ENCODE measurements at places on chromosomes 5 and 9.

DNA sequence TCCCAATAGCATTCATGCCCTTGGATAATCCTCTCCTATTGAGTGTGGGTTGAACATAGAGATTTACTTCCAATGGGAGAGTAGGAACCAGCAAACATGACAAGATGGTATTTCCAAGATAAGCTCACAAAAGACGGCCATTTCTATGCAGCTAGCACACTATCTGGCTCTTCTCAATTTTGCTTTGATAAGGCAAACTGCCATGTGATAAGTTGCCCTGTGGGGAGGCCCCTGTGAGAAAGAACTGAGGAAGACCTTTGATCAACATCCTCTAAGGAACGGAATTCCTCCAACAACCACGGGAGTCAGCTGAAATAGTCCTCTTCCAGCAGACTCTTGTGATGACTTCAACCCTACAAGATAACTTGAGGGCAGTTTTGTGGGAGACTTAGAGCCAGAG, 211.9 kb upstream of the TRPM3 start:
- no peak for DNase-seq

GRCh38 chr5:157108976-157109375, at the start of gene HAVCR2:
TSS of gene HAVCR2 (minus strand) at chr5:157109044. CDS start at chr5:157108983, 61 bp downstream.
- DNase-seq, result peak; percentile 17

DNA sequence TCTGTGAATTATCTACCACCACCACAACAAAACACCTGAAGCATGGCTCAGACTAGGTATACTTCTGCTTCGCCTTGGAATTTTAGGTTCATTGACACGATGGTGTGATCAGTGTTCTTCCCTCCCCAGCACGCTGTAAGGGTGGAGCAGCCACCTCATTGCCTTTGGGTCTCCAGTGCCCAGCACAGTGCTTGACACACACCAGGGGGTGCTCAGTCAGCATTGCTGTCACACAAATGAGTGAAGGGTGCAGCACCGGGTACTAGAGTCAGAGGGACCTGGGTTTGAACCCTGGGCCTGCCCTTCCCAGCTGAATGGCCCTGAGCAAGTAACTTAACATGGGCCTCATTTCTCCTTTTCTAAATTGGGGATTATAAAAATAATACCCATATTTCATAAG, 9.9 kb upstream of the ANGPTL2 start:
- DNase-seq, result no peak

- no peak for DNase-seq
Measured at GRCh38 chr5:145536133-145536532, 299.0 kb downstream of the PRELID2 start.

DNA sequence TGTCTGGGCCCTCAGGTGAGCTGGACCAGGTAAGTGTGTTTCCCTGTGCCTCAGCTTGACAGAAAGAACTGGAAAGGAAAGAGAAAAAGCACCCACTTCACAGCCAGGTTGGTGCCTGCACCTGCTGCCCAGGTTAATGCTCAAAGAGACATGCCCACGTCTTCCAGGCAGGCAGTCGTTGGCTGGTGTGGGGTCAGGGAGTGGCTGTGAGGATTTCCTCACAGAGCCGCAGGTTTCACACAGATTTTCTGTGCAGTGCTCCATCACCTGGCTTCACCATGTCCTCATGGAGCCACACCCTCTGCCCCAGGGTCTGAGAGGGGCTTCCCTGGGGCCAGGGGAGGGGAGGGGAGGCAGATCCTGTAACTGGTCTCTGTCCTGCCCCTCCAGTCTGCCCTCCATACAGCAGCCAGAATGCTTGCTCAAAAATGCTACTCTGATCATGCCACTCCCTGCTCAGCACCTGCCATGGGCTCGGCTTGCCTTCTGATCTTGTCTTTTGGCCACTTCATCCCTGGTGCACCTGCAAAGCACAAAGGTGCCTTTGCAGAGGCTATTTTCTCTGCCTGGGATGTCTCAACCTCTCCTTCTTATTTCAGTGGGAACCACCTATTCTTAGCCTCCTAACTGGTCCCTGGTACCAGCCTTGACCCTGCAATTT, 82.5 kb upstream of the UBTD2 start:
- DNase-seq, result no peak

GRCh38 chr9:129178568-129179382, 714 bp upstream of the IER5L start:
- no peak for DNase-seq

GRCh38 chr9:81874250-81874649, 54.0 kb upstream of the SPATA31D4 start:
- DNase-seq, result no peak

DNA sequence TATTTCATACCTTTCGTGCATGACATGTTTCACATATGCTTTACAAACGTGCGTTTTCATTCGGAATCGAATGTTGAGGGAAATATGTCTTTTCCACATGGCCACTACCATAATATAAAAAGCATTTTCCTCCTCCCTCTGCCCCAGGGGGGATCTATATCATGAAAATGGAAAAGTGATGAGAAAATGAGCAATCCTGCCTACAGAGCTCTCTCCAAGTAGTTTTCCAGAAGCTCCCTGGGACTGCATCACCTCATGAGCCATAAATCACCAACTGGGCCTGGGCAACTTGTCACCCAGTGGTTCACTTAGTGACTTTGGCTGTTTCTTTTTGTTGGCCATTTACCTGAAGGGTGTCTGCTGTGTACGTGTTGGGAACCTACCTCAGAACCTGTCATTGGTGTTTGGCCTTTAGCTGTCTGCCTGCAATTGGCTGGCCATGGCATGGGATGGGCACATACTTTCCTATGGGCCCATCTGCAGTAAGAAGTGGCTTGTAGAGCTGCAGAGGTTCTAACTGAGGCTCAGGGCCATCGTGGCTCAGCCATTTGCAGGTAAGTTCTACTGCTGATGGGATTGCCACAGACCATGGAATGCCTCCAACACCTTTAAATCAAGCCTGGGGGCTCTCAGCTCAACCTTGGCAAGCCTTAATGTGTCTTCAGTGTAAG, 9.5 kb upstream of the TIFAB start:
- no peak for DNase-seq

GRCh38 chr5:2021484-2022176, 138.9 kb upstream of the IRX4 start:
- DNase-seq, result no peak

DNA sequence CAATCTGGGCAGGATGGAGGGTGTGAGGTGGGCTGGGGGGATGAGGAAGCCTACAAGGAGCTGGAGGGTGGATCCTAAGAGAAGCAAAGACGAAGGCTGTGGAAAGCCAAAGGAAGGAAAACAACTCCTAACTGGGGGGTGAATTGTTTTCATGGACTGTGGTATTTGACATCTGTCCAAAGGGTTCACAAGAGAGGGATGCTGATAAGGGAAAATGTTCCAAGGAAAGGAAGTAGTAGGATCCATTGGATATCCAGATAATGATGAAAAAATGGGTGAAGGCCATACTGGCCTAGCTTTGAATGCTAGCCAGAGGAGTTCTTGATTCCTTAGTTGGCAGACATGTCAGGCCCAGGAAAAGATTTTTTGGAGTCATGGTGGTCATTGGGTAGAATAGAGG, 51.8 kb upstream of the FOXI1 start:
- no peak for DNase-seq

DNA sequence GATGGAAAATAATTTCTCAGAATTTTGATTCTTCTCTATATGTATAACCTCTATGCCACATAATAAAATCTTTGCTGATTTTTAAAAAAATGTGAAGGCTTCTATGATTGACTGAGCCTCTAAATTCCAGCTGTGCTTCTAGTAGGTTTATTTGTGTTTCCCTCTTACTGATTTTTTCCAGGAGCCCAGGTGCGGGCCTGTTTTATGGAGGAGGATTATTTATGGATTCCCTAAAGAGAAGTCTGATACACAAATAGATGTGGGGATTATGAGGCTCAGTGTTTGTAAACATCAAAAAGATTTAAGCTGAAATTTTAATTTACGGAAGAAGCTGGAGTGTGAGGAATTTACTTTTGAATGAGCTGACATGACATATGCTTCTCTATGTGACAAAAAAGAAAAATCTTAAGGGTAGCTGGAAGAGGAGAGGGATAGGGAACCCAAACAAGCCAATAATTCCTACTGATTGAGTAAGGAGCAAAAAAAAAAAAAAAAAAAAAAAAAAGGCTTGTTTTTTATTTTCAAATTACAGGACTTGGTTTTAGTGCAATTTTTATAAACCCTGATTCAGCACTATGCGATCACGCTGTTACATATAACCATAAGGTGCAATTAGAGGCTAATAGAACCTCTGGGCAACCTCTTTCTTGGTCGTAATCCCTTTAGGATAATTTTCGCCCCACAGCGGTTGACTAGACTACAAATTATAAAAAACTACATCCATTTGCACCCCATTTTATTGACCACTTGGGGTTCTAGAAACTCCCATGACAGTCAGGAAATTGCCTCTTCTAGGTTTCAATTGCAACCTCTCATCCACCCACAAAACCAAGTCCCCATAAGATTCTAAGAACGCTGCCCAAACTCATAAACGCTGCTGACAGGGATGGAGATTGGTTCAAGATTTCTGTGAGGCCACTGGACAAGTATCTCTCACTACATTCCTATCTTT, 44.4 kb upstream of the RAI14 start:
- no peak for DNase-seq

DNA sequence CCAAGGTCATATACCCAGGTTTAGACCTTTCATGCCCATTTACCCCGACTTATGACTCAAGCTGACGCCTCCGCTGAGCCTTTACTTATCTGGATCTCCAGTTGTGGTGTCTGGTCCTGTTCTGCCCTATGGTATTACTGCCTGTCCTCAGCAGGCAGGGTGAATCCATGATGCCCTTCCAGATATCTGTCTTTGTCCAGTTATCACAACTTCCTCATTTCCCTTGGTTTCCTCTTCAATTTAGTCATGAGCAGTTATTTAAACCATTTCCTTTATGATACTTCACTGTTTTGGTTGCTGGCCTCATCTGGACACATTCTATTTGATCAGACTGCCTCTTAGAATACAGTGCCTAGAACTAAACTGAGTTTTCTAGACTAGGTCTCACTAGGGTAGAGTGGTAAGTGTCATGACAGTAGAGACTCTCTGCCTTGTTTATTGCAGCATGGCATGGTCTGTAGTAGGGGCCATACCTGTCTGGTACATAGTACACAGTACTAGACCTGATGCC, 93.3 kb downstream of the MELK start:
- DNase-seq, result no peak

DNA sequence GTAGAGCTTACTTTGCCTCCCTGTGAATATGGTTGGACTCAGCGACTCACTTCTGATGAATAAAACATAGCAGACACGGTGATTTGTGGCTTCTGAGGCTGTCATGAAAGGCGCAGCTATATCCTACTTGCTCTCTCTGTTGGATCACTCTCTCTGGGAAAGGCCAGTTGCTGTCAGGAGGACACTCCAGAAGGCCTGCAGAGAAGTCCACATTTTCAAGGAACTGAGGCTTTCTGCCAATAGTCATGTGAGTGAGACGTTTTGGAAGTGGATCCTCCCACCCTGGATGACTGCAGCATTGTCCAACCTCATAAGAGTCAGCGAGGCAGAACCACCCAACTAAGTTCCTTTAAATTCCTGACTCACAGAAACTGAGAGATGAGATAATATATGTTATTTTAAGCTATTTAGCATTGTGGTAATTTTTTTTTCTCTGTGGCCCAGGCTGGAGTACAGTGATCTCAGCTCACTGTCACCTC, 156.0 kb upstream of the MAST4 start:
- DNase-seq, result no peak

GRCh38 chr9:34830068-34830467, 120.1 kb upstream of the CCL21 start:
- DNase-seq, result no peak

GRCh38 chr5:30112867-30113266, 1080.6 kb upstream of the CDH6 start:
- DNase-seq, result no peak

DNA sequence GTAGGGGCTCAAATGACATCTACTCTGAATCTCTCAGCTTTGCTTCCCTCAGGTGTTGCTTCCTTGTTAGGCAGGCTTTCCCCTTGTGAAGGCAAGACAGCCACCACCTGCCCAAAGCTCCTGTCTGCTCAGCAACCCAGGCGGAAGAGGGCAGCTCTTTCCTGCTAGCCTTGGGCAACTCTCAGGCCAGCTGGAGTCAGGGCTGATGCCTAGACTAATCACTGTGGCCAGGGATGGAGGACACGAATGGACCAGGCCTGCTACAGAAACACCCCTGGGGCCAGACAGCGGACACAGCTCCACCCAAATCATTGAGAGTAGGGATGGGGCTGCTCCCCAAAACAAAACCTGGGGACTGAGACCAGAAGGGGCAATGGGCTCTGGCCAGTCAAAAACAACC, 138.0 kb downstream of the MTX3 start:
- DNase-seq, result no peak

GRCh38 chr5:80181618-80182211, 74.1 kb downstream of the SERINC5 start:
- DNase-seq, result no peak

DNA sequence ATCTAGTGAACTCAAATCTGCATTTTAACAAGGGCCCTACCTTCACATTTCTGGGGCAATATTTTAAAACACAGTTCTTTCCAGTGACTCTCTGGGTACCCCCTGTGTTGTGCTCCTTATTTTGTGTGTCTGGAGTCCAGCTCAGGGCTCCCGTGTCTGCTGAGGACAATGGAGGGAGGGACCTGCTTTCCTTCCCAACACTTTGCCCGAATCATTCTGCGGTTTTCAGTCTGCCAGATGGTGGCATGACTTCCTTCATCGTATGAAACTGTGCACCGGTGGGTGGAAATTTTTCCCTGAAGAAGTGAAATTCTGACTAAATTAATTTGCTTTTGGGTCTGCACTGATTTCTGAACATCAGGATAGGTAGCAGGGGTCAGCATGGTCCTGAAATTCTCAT, 153.6 kb upstream of the CD180 start:
- no peak for DNase-seq

DNA sequence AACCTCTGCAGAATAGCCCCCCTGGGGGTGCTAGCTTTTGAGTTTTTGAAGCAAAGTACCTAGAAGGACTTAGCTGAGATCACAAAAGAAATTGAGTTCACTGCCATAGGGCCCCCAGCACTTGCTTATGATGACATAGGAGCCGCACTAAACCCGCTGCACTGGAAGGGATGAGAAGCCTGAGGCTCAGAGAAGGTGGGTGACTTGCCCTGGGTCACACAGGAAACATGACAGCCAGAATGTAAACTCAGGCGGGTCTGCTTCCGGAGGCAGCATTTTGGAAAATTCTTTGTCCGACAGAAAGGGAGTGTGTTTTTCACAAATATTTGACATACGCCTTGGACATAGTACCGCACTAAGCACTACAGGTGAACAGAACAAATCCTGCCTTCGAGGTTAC, 8.4 kb upstream of the TOR1B start:
- no peak for DNase-seq

- no peak for DNase-seq
Measured at GRCh38 chr9:27353474-27354229, 56.7 kb upstream of the EQTN start.

GRCh38 chr5:75758116-75758515, 40.9 kb upstream of the POC5 start:
- no peak for DNase-seq

GRCh38 chr5:2111569-2112105, 228.9 kb upstream of the IRX4 start:
- no peak for DNase-seq

- no peak for DNase-seq
Measured at GRCh38 chr9:84856181-84856632, 186.7 kb downstream of the NTRK2 start.

GRCh38 chr9:93520523-93520922, 55.9 kb upstream of the PHF2 start:
- no peak for DNase-seq

GRCh38 chr5:151721812-151722391, 35.2 kb upstream of the SPARC start:
- DNase-seq, result no peak

Measured in stimulated activated CD4-positive, alpha-beta T cell treated with anti-CD3 and anti-CD28 coated beads, Interleukin-2, amount 100 ng/mL, for 4 hours (primary cell).